ENCODE measurements at places on chromosomes 2 and 18. TPM values are rescaled to one million over a fixed set of nuclear protein-coding genes. Genes with fewer than 3 reads are reported as not detected.

DNA sequence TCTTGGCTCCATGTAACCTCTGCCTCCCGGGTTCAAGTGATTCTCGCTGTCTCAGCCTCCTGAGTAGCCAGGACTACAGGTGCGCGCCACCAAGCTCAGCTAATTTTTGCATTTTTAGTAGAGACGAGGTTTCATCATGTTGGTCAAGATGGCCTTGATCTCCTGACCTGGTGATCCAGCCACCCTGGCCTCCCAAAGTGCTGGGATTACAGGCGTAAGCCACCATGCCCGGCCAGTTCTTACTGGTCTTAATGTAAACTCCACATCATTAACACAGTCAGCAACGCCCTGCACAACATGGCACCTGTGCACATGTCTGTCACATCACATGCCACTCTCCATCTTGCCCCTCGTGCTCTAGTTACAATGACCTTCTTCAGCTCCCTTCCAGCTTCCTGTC, 5.8 kb upstream of the KIF3C start:
- no peak for DNase-seq

DNA sequence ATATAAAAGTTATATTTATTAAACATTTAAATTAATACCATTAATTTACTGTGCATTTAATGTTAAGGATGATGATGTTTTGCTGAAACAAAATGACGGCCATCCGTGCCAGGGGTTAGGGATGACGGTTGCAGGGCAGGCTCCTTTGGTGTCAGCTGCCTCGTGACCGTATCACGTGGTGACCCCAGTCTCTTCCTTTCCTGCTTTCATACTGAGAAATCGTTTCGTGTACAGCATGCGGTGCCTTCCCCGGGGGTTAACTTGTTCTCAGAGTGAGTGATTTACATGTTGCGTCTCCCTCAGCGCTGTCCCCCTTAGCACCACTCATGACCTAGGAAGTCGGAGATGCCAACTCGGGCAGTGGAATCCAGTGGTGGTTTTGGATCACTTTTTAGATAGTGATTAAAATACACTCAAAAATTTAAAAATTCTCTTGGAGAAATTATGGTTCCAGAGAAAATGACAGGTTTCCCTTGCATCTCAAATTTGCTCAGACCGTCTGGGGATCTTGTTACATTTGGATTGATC, 290.8 kb downstream of the GBX2 start:
- no peak for DNase-seq

- DNase-seq: peak; percentile 58
These were observed 98.1 kb downstream of the SP3 start for GRCh38 chr2:173866874-173867618.

GRCh38 chr2:69185807-69186206, 172.8 kb downstream of the ANTXR1 start:
- no peak for DNase-seq

GRCh38 chr2:126616606-126617069, 39.3 kb upstream of the GYPC start:
- no peak for DNase-seq

GRCh38 chr2:188292348-188293239, 920 bp downstream of the GULP1 start:
- peak; percentile 78 for DNase-seq

DNA sequence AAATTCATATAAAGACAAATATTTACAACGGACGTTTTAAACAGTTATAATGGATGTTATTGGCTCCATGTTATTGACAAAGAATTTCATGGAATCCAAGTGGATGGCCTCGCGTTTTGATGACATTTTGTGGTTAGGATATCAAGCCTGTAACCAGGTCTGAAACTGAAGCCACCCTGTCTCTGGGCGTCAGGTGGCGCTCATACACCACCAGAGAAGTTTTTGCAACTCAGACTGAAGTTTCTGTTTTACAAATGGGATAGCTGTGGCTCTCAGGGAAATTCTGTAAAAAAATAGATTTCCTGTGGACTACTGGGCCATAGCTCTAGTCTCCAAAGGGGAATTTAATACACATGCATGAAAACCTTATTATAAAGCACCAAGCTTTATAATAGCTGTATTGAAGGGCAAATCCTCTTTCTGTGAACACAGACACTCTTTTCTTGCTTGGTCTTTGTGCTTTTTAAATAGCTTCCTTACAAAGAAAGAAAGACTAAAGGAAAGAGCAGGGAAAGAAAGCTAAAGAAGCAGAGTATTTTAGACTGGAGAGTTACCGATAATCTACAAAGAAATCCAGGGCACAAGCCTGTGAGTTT, 86.7 kb downstream of the C18orf54 start:
- DNase-seq: peak; percentile 39

Gene WIPF1
- 48.2 TPM for polyA plus RNA-seq

Gene KLHL14
- polyA plus RNA-seq: not detected

All from SK-N-SH (cell line).